ENCODE measurements at places on chromosomes 5 and 9.

GRCh38 chr5:113201715-113202114, 225.1 kb downstream of the DCP2 start:
- no peak for DNase-seq

- peak; percentile 84 for DNase-seq
Measured at GRCh38 chr9:127897193-127897692, 2.2 kb downstream of the ST6GALNAC6 start.

GRCh38 chr5:68821056-68821455, 272.8 kb upstream of the SLC30A5 start:
- DNase-seq = no peak

GRCh38 chr9:126859111-126859510, 1.3 kb upstream of the ZBTB34 start:
- no peak for DNase-seq

- no peak for DNase-seq
Measured at GRCh38 chr5:96353220-96353619, 79.8 kb downstream of the PCSK1 start.

DNA sequence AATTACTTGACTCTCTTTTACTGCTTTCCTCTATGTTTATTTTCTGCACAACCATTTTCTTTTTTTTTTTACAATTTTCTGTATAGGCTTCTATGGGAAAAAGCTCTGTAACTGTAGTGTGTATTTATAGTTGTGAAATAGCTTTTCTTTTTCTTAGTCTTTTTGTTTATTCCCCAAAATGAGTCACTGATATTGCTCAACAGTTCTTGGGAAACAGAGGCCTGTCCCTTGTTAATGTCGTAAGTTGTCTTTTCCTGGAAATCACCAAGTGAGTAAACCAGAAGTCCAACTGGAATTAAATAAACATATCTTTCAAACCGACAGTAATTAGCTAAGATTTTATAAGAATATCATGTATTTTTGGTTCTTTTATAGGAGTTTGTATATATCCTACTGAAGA, 325.1 kb upstream of the PRR16 start:
- no peak for DNase-seq

DNA sequence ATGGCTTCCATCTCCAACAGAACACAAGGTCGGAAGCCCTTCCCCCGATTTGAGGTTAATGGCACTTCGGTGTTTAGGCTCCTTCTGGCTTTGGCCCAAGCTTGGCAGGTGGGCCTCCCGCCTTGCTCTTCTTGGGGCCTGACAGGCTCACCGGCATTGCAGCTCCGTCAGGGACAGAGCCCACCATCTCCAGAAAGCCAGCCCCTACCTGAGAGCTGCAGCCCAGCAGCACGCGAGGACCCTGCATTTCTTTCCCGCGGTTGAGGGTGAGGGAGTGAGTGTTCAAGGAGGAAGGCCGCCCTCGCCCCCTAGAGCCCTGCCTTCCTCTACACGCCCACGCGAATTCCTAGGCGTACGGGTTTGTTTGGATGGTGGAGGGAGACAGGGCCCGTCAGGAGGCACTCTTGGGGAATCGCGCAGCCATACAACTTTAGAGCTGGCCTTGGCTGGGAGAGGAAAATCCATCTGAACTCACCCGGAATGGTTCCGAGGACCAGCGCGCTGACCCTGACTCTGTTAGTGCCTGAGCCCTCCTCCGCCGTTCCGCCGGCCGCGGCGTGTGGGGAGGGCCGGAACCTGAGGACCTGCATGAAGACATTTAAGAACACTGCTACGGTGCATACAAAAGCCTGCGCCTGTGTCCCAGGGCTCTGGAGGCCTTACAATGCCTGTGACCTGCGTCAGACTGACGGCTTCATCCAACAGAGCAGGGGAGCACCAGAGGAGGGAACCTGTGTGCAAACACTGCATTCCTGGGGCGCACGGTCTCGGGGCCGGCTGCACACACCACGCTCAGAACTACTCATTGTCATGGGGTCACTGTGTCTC, 73.8 kb downstream of the MRPL36 start:
- DNase-seq = peak; percentile 60

DNA sequence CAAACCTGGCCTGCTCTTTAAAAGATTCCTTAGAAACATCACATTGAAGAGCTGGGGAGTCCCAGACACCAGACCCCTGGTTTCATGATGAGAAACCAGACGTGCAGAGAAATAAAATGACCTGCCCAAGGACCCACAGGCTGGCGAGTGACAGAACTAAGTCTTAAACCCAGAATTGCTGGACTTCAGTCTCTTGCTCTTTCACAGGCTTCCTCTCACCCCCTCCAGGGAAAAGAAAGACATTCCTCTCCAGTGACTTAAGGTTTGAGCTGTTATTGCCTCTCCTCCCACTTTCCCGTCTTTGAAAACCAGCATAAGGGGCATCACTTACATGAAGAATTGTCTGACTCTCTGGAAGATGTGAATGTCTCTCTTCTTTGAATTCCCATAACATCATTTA, 535.2 kb downstream of the IRX1 start:
- DNase-seq = no peak

GRCh38 chr5:57955511-57955910, 472.9 kb upstream of the ACTBL2 start:
- no peak for DNase-seq

- DNase-seq = no peak
Measured at GRCh38 chr5:179185941-179186411, 125.8 kb downstream of the ZNF354C start.

DNA sequence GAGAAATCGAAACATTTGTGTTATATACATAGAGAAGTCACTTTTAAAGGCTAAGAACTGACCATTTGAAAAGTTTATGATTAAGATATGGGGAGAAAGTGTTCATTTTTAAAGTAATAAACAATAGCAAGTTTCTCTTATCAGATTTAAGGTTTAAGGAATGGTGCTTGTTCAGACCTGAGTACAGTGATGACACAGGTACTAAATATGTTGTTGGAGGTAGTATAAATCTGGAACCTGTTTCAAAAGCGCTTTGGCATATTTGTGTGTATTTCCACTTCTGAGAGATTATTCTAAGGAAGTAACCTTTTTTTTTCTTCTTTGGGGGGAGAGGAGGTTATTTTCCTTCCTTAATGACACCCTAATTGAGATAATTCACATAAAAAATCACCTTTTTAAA, 18.4 kb downstream of the CDC42SE2 start:
- no peak for DNase-seq

GRCh38 chr9:22512495-22512894, 65.9 kb downstream of the DMRTA1 start:
- no peak for DNase-seq

DNA sequence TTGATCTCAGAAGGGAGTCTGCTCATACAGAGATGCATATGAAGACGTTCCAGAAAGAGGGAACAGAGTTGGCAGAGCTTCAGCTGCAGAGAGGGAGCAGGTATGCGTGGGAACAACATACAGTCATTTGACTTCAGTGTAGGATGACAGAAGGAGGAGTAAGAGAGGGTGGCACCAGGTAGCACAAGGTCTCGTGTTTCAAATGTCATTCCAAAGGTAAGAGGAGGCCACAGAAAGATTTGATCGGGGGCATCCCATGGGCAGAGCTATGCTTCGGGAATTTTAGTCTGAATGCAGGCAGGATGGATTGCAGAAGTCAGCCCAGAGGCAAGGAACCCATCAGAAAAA, 367.1 kb downstream of the CDK5RAP2 start:
- no peak for DNase-seq

- no peak for DNase-seq
Measured at GRCh38 chr5:150521522-150521817, 13.5 kb downstream of the NDST1 start.

- no peak for DNase-seq
Measured at GRCh38 chr9:97617939-97618416, 15.2 kb downstream of the TSTD2 start.

DNA sequence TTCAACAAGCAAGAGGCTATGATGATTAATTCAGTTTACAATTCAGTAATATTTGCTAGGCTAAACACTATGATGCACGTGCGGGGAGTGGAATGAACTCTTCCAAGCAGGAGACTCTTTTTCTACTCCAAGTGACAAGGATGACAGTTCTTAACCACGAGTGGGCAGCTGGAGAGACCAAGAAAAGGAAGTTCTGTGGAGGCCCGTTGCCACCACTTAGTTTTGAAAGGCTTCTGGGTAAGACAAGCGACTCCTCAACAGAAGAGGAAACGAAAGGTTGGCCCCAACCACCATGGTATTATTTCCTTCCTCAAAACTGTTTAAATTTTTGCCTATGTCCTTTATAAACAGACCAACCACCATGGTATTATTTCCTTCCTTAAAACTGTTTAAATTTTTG, 2.8 kb downstream of the DCAF12 start:
- DNase-seq = no peak

DNA sequence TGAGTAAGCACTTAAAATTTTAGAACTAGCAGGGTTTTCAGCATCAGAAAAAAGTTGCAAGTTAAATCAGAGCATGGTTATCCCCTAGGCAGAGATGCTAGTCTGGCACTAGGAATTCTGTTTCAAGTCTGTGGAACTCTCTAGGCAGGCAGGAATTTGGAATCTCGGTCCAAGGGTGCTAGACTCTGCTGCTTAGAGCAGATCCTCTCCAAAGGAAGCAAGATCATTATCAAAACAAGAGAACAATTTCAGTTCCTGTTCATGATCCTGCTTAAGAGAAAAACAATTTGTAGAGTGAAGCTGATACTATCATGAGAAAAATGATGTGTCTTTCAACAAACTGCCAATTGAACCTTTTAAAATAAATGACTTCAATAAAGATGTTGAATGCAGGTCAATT, 420.7 kb downstream of the KIF4B start:
- DNase-seq = no peak

- DNase-seq = no peak
Measured at GRCh38 chr9:115275753-115276152, 157.8 kb upstream of the TNC start.

DNA sequence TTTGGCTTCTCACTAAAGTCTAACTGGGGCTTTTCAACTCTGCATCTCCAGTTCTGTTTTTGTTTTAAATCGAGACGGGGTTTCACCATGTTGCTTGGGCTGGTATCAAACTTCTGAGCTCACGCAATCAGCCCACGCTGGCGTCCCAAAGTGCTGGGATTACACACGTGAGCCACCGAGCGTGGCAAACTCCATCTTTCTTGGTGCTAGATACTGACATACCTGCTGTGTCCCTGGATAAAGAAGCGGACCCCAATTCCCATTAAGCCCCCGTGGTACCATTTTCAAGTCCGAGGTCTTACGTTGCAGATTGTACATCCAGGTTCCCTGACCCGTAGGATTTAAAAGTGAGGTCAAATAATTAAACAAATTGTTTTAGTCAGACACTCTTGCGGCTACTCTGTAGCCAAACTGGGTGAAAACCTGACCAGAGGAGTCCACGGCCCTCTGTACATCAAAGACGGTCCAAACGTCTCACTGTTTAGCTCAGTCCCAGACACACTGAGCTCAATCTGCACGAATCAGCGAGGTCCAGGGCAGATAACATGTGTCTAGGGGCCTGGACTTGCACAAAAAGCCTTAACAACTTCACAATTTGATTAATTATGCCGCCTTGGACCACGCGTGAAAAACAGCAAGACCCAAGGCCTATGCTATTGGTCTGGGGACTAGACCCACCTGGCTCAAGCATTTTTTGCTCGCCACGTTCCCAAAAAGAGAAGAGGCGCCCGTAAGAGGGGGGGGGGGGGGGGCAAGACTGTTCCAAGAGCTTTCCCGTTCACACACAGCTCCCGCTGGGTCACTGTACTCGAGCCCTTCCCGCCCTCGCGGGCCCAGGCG, 727 bp upstream of the DNAJA1 start:
- no peak for DNase-seq

DNA sequence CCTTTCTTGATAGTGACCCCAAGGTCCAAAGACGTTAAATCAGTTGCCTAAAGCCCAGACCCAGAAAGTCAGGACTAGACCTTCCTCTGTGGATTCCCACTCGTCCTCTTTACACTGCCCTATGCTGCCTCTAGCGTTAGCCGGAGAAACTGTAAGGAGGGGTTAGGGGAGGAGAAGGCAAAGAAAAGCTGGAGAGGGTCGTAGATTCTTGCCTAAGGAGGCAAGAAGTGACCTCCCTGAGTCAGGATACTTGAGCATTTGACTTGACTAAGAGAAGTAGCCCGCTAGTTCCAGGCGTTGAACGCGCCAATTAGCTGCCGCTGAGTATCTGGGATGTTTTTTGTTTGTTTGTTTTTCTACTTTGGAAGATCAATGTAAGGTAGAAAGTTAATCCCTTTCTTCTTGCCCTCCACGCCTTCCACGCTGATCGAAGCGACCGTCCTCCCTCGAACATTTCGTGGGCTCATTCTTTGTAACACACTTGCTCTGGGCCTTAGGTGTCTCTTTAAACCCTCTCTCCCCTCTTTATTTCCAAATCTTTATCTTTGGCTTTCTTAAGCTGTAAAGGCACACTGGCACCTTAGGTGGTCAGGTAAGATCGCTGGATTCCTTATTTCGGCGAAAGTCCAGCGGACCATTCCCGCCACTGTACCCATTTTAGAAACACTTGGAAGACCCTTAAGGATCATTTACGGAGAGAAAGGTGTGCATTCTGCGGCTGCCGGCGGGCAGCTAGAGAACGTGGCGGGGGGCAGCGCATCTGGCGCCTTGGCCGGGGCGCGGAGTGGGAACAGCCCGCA, 5.1 kb upstream of the RGMB start:
- DNase-seq = no peak

GRCh38 chr5:81359108-81359507, 34.8 kb downstream of the ACOT12 start:
- no peak for DNase-seq

GRCh38 chr9:70169222-70169621, 89.6 kb upstream of the SMC5 start:
- no peak for DNase-seq

- DNase-seq = no peak
Measured at GRCh38 chr5:120415985-120416384, 48.1 kb upstream of the PRR16 start.

DNA sequence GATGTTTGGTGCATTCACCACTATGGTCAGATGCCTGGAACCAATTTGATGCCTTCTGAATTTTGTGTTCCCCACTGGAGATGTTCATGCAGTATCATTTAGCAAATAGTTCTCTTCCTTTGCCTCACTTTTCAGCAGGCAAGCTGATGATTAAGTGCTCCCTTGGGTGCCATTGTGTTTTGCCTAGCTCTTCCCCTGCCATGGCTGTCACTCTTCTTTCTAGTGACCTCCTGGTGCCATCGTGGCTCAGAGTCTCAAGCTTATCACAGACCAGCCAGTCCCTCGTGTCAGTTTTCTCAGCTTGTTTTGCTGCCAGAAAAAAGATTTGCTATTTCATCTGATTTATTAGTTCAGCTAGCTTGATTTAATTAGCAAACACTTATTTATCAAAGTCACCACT, 41.3 kb downstream of the IL31RA start:
- no peak for DNase-seq

- no peak for DNase-seq
Measured at GRCh38 chr5:1406681-1407640, 38.3 kb downstream of the SLC6A3 start.

DNA sequence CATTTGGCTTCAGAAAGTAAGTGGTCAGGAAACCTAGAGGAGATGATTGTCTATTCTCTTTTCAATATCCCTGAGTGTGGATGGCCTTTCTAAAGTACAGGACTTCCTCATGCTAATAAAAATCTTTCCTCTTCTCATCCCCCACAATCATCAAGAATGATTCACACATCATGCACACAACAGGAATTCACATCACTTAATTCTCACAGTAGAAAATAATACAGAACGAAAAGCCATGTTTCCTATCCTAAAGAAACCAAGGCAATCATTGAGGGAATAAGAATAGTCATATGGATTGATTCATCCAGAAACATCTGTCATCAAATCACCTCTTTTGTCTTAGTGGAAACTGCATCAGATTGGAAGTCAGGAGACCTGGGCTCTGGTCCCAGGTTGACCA, 203.1 kb upstream of the PIK3R1 start:
- DNase-seq = no peak

Data from type B pancreatic cell (in vitro differentiated cells).